ENCODE measurements at places on chromosomes 3 and 15. TPM values are rescaled to one million over a fixed set of nuclear protein-coding genes. Genes with fewer than 3 reads are reported as not detected.

Gene GMPS
- total RNA-seq: 48.2 TPM

Gene MAP3K13
- 8.1 TPM for total RNA-seq

- no peak for DNase-seq
These were observed 104.4 kb downstream of the PPP2R3A start for GRCh38 chr3:136069933-136070332.

Gene XCR1
- total RNA-seq: not detected

- DNase-seq: no peak
These were observed 129.2 kb upstream of the BNIP2 start for GRCh38 chr15:59818336-59818735.

DNA sequence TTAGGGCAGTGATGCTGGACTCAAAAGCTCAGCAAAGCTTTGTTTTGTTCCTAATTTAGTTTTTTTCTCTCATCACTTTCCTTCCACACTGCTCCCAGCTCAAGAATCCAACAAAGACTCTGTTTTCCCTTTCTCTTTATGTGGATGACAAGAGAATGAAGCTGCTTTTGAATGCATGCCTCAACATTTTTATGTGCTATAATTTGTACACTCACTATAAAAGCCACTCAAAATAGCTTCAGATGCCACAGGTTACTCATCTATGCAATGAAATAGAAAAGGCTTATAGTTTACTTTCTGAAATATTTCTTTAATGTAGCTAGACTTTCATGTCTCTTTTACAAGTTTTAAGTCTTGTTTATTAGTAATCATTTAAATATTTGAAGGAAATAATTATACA is 714.9 kb downstream of the OTOL1 start:
- DNase-seq: no peak

DNA sequence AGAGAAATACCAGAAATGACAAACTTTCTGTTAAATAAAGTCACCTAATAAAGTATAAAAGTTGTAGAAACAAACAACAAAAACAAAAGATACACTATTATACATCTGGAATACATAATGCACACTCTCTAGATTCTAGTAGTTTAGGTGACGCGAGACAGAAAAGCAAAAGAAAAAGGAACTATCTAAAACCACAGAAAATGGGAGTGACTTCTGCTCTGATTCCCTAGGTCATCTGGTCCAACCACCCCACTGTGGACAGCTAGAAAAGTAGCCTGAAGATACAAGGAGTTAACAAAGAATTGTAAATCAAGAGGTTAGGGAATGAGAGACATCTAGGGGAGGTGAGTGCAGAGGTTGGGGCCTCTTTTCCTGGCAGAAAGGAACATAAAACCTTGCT is 39.1 kb downstream of the DHX36 start:
- DNase-seq: no peak

DNA sequence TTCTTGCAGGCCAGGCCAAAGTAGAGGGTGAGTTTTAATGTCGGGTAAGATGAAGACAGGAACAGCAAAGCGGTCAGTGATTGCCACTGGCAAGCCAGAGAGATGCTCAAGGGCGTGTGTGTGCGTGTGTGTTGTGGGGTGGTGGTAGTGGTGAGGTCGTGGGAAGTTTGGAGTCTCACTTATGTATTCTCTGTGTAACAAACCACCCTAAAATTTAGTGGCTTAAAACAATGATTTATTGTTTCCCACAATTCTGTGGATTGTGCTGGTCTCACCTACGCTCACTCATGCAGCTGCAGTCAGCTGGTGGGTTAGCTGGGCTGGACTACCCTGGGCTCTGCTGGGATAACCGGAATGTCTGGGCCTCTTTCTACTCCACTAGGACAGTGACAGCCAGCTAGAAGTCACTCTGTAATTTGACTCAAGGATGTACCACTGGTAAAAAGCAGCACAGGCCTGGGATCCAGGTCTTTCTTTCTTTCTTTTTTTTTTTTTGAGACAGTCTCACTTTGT is 50.9 kb upstream of the BHLHE40 start:
- DNase-seq: no peak

GRCh38 chr3:48830715-48831114 is 17.0 kb downstream of the PRKAR2A start:
- DNase-seq: no peak

Gene NANOGP8
- total RNA-seq: not detected

DNA sequence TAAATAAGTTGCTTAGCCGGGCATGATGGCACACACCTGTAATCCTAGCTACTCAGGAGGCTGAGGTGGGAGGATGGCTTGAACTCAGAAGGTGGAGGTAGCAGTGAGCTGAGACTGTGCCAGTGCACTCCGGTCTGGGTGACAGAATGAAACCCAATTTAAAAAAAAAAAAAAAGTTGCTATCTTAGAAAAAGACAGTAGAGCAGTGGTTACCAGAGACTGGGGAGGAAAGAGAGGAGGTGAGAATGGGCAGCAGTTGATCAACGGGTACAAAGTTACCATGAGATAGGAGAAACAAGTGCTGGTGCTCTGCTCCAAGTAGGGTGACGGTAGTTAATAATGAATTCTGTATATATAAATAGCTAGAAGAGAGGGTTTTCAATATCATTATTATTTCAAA is 821 bp upstream of the CCR2 start:
- DNase-seq: no peak

Gene FOXL2NB
- not detected for total RNA-seq

GRCh38 chr15:53834214-53834613 is 74.8 kb upstream of the WDR72 start:
- DNase-seq: no peak

Gene CD276
- not detected for total RNA-seq
